Naive thymus-derived CD8-positive, alpha-beta T cell (primary cell): ENCODE measurements at places on chromosomes 7 and 10.

- no peak for DNase-seq
Measured at GRCh38 chr10:123284022-123284421, 129.8 kb downstream of the BUB3 start.

- DNase-seq = no peak
Measured at GRCh38 chr7:88311675-88312036, 5.0 kb upstream of the STEAP4 start.

GRCh38 chr7:98034081-98035035 is 44.4 kb upstream of the OCM2 start:
- DNase-seq = no peak

GRCh38 chr10:60139798-60140566 is 233.6 kb upstream of the CCDC6 start:
- DNase-seq = no peak

DNA sequence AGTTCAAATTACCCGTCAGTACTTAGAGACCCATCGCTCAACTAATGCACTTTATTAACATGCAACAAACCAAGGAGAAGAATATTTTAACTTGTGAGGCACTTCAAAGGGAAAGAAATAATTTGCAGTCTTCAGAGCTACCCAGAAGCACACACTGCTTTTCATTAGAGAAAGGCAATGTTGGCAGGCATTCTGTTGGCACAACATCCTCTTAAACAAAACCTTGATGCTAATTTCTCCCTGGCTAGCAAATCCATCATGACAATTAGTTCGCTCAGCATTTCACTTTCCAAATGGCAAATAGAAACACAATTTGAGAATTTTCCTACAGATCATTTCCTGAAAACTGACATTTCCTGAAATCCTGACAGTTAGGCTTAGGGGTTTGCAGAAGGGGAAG is 155.6 kb upstream of the FAM13C start:
- no peak for DNase-seq

DNA sequence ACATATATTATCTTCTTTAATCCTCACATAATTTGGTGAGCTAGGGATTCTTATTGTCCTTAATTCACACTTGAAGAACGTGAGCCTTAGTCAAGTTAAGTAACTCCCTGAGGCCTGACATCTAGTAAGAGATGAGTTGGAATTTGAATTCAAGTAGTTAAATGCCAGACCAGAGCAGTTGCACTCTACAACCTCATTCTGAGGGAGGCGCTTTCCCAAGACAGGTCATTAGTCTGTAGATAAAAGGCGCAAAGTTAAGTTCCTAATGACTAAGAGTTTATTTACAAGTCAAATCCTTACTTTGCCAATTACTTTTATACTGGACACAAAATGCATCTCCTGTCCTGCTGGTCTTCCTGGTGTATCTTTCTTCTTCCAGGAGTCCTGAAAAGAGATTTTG is 3.6 kb upstream of the EXOC6 start:
- no peak for DNase-seq

- DNase-seq = no peak
Measured at GRCh38 chr10:7053195-7053594, 357.6 kb downstream of the SFMBT2 start.

DNA sequence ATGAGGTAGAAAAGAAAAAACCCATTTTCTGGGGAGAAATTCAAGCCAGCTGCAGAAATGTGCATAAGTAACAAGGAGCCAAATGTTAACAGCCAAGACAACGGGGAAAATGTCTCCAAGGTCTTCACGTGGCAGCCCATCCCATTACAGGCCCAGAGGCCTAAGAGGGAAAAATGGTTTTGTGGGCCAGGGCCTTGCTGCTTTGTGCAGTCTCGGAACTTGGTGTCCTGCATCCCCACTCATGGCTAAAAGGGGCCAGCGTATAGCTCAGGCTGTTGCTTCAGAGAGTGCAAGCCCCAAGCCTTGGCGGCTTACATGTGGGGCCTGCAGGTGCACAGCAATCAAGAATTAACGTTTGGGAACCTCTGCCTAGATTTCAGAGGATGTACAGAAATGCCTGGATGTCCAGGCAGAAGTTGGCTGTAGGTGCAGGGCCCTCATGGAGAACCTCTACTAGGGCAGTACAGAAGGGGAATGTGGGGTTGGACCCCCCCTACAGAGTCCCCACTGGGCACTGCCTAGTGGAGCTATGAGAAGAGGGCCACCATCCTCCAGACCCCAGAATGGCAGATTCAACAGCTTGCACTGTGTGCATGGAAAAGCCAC is 9.0 kb downstream of the ORC5 start:
- no peak for DNase-seq

DNA sequence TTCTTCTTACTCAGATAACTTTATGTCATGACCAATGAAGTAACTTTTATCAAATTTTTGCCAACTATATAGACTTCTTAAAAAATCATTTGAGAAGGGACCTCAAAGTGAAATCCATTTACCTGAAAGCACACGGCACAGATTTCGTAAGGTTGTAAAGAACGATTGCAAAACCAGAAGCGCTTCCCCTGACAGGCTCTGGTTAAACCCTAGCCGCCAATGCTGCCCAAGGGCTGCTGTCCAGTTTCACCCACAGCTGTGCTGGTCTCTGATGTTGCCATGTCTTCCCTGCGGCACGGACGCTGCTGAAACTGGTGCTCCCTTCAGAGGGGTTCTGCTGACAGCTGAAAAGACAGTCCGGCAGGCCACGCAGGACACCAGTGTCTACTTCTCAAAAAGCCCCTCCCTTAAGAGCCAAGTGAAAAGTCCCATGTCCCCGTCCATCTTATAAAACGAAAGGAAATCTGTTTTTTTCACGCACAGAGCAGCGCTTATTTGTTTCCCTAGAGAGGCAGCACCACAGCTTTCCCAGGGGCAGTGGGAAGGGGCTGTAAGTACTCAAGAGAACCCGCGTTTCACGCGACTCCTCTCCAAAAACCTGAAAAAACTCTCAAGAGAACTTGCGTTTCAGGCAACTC is 32.5 kb downstream of the GNA12 start:
- DNase-seq = no peak

- DNase-seq = no peak
Measured at GRCh38 chr7:85000735-85001350, 186.0 kb downstream of the SEMA3D start.

DNA sequence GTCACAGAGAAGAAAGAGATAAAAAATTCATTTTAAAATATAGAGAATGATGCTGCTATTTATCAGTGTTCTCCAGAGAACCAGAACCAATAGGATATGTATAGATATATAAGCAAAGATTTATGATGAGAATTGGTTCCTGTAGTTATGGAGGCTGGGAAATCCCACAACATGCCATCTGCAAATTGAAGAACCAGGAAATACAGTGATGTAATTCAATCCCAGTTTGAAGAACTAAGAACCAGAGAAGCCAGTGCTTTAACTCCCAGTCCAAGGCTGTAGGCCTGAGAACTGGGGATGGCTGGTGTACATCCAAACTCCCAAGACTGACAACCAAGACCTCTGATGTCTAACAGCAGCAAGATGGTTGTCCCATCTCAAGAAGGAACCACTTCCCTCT is 192.9 kb upstream of the PLXDC2 start:
- no peak for DNase-seq

- no peak for DNase-seq
Measured at GRCh38 chr7:131039355-131039762, 288.3 kb upstream of the MKLN1 start.

GRCh38 chr10:22268503-22268902 is 47.7 kb upstream of the COMMD3 start:
- no peak for DNase-seq

GRCh38 chr7:82162289-82162688 is 281.3 kb downstream of the CACNA2D1 start:
- DNase-seq = no peak

- no peak for DNase-seq
Measured at GRCh38 chr7:52525772-52526341, 509.6 kb upstream of the POM121L12 start.

DNA sequence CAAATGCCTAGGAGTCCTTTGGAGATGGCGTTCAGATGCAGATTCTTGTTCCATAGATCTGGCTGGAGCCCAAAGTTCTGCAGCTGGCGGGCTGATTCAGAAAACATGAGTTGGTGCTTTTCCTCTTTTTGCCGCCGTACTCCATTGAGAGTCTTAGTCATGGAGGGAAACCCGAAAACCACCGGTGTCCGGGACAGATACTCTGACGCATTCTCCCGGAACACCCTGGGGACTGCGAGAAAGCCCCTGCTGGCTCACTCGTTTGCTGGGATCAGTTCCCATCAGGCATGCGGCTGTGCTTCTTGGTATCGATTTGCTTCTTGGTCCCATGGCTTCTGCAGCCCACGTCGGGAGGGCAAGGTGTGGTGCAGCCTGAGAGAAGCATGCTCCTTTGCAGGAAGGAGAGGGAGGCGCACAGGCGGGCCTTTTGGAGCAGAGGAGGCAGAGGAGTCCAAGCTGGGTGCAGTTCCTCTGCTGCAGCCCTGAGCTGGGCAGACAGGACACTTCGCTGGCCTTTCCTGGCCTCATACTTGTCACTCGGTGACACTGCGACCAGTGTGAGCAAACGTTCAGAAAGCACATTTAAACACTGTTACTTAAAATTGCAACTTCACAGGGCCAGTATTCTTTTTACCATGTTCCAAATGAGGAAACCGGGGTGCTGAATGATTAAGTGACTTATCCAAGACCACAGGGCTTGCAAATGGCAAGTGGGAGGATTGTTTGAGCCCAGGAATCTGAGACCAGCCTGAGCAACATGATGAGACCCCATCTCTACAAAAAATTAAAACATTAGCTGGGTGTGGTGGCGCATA is 30.6 kb upstream of the PFKFB3 start:
- no peak for DNase-seq

DNA sequence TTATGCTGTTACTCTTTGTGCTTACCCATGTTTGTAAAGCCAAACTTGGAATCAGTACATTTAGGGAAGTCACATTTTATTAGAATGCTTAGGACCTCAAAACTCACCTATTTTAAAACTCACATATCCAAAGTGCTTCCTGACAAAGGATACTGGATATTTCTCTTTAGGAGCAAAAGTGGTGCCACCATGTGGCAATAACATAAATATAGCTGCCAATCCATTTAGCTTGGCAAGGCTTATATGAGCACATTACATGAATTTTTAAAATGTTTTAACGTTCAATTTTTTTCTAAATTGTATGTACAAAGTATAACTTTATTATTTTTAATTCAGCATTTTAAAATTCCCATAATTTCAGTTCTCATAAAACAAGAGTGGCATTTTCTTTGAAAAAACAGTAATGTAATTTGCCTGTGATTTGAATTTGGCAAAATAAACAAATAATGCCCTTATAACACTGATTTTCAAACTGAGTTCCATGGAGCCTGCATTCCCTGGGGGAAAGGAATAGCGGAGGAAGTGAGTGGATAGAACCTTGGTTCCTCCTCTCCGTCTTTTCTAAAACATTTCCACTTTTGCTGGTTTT is 75.4 kb downstream of the HDAC9 start:
- DNase-seq = no peak

DNA sequence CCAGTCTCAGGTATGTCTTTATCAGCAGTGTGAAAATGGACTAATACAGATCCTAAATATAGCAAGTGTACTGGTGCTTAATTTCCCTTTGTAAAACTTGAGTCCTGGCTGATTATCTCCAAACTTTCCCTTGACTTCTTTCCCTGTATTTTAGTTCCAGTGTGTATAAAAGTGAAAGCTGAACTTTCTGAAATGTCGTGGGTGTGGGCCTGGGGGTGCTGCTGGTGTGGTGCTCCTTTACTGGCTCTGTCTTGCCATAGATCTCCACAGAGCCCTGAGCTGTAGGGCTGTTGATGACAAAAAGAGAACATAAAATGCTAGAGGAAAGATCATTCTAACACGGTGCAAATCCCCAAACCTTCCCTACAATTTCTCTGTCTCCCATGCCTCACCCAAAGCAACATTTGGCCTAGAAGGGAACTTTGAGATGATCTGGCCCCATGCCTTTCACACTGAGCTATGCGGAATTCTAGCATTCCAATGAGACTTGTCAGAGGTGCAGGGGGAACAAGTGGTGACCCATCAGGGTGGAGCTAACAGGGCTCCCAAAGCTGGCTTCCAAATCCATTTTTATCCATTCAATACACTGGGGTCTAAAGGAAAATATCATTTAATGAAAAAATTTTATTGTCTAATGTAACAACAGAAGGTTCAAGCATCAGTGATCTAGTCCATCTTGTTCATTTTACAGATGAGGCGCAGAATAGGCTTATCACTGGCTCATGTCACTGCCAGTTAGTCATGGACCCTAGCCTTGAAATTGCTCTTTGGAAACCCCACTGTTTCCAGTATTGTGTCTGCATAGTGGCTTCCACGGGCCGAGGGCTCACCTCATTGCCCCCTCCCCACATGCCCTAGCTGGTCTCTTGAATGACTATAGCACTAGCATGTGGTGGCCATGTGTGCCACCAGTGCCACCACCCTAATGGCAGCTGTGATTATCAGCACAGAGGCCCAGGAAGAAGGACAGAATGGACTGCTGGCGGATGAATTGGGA is 1000.9 kb downstream of the LRMDA start:
- no peak for DNase-seq

DNA sequence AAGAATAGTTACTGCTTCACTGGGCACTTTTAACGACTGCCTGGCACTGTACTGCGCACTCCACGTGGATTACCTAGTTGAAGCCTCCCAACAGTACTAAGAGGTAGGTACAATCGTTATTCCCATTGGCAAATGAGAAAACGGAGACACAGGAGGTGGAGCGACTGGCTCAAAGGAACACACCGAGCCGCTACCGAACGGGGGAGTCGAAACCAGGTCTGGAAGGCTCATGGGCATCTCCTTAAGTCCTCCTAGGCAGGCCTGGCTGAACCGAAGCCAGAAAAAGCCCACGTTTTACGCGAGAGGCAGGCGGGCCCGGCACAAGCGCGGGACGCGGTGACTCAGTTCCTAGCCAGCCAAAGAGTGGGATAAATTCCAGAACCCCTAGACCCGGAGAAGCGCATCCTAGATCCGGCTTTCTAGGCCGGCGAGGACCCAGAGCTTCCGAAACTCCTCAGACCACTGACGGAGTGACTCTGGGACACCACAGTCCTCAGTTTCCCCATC is 472 bp downstream of the PDAP1 start:
- no peak for DNase-seq

- DNase-seq = no peak
Measured at GRCh38 chr7:34603711-34604444, 54.1 kb upstream of the NPSR1 start.

- no peak for DNase-seq
Measured at GRCh38 chr10:89279421-89279869, 22.4 kb upstream of the IFIT2 start.
